Suppressor macrophage treated with lipopolysaccharide for 1 hour (primary cell): ENCODE measurements at places on chromosomes 1 and 21.
A peak's percentile ranks its signal among the peaks of the same experiment; 100 is the strongest.

- DNase-seq: no peak
Measured at GRCh38 chr1:2290171-2290578, 62.1 kb downstream of the SKI start.

DNA sequence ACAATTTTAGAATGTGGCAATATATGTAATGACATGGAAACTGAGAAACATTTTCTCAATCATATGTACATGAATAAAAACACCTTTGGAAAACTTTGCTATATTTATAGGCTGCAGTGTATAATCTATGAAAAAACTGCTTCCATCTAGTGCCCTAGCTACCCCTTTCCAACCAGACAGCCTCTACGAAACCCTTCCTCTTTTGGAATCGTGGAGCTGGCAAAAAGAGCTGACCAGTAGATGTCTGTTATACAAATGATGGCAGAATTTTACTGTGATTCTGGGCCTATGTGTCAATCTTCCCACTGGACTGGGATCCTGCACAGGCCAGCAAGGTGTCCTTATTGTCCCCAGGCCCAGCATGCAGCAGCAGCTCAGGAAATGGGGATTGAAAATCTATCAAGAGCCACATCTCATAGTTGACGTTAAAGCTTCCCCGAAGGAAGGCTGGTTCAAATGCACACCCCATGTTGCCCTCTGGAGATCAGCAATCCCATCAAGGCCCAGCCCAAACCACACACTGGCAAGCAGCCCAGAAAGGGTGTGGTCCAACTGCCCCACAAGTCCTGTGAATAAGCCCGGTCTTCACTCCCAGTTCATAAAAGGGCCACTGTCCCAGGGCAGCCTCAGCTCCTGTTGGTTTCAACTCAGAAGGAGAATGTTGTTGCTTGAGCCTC, 8.8 kb upstream of the FAM20B start:
- peak; percentile 71 for DNase-seq

DNA sequence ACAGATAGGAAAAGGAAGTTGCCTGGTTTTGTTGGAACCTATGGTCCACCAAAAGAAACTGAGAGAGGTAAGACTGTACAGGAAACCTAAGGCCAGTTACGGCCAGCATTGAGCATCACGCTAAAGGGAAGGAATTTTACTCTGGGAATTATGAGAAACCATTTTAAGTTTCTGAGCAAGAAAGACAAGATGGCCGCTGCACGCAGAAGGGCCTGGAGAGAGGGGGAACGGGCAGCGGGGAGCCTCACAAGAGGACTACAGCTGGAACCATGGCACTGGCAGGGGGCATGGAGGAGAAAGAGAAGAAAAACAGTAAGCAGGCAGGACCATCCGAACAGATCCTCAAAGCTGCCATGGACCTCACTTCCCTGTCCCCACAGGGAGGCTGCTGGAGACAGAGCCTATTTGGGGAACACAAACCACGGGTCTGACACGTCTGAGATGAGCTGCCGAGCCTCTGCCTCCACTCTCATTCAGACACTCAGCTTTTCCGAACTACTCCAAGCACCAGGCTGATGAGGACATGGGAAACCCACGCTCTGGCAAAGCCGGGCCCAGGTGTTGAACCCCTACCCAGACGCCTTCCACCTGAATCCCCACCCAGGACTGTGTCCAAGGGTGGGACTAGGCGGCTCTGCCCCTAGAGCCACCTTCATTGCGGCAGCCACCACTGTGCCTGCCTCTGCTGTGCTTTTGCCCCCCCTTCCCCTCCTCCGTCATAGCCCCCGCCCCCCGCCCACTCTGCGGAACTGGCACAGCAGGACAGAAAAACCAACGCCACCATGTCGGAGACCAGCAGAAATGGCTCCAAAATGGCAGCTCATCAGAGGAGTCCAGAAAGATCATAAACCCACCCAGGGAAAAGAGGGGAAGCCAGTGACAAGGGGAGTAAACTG, 69.0 kb downstream of the CD46 start:
- DNase-seq: no peak

GRCh38 chr1:114342376-114342775, 168.6 kb downstream of the TRIM33 start:
- peak; percentile 39 for DNase-seq

- DNase-seq: no peak
Measured at GRCh38 chr1:223421025-223421424, 27.8 kb downstream of the CCDC185 start.

DNA sequence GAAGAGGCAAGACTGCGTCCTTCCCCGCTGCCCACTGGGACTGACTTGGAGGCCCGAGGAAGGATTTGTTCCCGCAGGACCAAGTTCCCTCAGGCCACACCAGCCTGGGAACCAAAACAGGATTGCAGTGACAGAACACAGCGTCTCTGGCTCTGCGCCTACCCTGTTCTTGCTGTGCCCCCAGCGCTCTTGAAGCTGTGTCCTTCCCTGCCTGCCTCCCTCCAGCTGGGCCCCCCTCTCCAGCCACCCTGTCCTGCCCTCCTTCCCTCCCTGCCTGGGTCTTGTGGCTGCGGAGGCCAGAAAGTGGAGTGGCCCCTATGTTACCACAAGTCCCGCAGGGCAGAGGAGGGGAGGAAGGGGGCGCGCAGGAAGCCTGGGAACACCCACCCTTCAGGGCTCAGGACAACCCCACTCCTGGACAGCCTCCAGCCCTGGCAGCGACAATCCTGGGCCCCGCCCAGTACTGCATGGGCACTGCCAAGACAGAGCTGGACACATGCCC, 164.9 kb downstream of the DYRK1A start:
- no peak for DNase-seq

GRCh38 chr1:182249201-182249676, 142.4 kb downstream of the GLUL start:
- no peak for DNase-seq

DNA sequence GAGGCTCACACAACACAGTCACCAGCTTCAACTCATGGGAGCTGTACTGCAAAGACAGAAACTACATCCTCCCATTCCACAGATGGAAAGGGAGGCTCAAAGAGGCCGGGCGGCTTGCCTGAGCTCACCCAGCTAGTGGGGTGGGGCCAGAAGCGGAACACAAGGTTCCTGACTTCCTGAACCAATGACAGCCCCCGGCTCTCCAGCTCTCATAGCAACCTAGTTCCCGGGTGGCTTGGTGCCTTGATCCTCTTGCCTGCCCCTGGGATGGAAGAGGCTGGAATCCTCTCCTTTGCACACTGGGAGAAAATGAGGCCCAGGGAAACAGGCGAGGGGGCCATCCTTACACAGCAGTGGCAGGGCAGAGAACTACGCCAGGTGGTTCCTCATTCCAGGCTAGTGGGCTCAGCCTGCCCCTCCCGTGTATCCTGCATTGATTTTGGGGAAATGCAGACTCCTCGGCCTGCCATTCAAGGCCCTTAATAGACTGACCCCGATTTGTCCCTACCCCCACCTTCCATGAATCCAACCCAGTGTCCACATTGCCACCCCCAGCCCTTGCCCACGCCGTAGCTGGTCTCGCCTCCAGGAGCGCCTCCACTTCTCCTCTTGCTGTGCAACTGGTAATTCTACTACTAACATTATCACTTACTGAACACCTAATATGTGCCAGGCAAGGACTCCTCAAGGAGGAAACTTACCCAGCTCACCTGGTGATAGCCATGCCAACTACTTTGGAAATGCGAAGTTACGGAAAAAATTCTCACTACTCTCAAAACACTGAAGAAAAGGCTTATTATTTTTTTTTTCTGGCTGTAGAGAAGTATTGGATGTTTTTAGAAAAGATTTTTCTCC, 5.0 kb downstream of the RAP1GAP start:
- peak; percentile 56 for DNase-seq

DNA sequence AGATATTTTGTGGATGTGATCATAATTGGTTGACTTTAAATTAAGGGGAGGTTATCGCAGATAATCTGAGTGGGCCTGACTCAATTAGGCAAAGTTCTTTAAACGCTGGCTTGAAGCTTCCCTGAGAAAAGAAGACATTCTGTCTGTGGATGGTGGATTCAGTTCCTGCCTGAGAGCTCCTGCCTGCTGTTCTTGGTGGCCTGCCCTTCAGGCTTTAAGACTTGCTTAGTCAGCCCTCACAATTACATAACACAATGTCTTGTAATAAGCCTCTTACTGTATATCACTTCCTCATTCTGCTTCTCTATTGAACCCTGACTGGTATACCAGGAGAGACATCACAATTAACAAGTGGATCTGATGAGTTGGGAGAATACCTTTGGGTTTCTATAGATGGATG, 50.2 kb downstream of the KCNJ6 start:
- peak; percentile 94 for DNase-seq

- no peak for DNase-seq
Measured at GRCh38 chr1:151641229-151641628, 29.4 kb downstream of the SNX27 start.

DNA sequence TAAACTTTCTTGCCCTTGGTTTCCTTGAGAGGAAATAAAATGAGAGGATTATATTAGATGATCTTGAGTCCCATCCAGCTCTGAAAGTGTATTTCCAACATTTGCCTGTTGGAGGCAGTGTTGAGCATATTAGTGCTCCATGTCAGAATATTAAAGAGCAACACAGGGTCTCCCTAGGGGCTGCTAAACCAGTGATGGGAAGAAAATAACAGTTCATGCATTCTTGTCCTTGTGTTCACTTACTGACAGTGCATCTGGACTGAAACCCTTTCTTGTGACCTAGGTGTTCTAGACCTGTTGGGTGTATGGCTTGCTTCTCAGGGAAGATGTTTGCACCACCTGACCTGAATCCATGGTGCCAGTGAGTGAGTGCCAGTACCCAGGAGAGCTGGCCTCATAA, 124.7 kb upstream of the KIAA0040 start:
- DNase-seq: peak; percentile 28

- DNase-seq: no peak
Measured at GRCh38 chr1:213568929-213569815, 418.6 kb upstream of the PROX1 start.

DNA sequence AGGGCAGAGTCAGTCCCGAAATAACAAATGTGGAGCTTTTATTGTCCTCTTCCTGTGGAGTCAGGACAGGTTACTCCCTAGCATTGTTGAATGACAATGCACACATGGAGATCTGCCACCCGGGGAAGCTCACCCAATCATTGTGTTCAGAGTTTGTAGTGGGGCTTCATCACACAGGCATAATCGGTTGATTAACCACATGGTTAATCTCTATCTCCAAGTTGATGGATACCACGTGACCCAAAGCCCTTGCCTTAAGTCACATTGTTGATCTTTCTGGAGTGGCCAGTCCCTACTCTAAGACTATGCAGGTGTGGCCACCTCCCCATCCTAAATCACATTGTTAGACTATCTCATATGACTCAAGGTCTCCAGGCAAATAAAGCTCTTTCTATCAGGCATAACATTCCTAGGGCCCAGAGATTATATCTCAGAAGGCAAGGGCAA, 2.6 kb upstream of the C1orf141 start:
- DNase-seq: no peak

DNA sequence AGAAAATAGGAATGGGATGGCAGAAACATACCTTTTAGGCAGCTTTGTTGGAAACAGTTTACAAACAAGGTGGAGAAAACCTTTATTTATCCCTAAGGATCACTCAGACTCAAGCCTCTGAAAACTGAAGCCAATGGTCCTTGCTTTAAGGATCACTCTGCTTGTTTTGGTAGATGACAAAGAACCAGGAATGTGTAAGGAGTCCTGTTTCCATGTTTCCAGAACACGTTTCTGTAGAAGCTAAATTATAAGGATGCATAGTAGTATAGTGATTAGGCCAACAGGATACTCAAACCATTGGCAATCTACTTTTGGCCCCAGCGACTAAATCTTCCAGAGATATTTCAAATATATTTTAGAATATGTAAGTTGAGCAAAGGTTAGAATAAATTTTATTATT, 149.1 kb upstream of the HP1BP3 start:
- no peak for DNase-seq

- no peak for DNase-seq
Measured at GRCh38 chr1:64343105-64343822, 126.7 kb upstream of the CACHD1 start.

GRCh38 chr1:32393832-32394140, 455 bp downstream of the BSDC1 start:
- DNase-seq: peak; percentile 57

DNA sequence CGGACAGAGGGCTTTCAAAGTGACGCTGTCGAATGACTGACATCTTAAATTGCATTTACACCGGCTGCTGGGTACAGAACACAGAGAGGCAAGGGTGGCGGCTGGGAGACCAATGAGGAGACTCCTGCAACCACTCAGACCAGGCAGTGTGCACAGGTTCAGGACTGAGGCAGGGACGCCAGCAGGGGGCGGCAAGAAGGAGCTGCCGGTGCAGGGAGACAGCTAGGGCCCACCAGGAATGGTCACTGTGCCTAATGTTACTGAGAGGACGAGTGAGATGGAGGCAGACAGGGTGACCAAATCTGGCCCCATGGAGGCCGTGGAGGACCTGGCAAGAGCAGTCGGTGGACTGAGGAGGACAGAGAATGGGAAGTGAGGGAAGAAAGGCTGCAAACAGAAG, 23.5 kb downstream of the GLIS1 start:
- peak; percentile 46 for DNase-seq

DNA sequence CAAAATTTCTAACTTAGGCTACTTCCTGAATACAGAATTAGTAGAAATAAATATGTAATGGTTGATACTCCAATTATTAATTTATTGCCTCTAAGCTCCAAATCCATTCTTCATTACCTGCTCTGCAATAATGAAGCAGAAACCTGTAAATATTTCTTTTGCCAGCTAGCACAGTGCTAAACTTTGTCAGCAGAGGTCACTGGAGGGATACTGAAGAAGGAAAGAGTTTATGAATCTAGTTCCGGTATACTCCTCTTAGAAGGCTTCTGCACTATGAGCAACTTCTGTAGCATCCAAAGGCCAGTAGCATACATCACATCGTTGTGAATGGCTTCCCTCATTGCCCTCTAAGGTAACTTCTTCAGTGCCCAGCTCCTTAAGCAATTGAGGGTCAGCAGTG, 81.0 kb upstream of the LHX8 start:
- no peak for DNase-seq

DNA sequence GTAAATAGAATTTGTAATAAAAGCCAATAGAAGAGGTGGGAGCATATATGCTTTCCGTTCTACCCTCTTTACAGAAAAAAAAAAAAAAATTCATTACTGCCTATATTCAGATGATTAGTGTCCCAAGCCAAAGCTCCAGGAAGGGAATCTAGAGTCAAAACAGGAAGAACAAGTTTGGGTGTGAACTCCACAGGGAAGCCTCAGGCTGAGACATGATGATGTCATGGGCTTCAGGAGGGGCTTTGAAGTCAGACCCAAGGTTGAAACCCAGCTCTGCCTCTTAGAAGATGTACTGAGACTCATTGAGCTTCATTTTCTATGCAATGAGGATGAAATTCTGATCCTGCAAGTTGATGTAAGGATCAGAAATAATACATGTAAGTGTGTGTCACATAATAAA, 250.0 kb upstream of the ADGRL2 start:
- no peak for DNase-seq

DNA sequence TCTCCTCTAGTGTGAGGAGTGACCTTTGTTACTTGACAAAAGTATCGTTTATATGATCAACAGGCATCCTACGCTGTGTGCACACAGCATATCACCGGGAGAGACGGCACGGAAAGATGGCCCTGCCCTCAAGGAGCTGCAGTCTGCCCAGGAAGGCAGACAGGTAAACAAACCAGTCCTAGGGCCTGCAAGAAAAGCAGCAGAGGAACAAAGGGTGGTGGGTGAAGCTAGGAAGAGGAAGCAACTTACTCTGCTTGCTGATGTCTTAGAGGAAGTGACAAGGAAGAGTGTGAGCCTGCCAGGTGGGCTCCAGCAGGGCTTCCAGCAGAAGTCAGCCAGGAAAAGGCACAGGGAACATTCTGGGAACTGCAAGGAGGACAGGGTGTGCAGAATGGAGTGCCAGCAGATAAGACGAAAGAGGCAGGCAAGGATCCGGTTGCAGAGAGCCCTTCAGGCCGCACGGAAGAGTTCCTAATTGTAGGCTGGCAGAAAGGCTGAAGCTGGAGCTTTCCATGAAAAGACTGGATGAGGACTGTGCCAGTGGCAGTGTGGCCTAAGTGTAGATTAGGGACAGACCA, 106.7 kb downstream of the SLC45A1 start:
- DNase-seq: peak; percentile 72
